ENCODE measurements at places on chromosomes 13 and 19.

GRCh38 chr19:18480006-18480691, 41.7 kb downstream of the ELL start:
- no peak for DNase-seq

GRCh38 chr19:5567970-5568407, 236 bp upstream of the TINCR start:
- DNase-seq, result no peak

DNA sequence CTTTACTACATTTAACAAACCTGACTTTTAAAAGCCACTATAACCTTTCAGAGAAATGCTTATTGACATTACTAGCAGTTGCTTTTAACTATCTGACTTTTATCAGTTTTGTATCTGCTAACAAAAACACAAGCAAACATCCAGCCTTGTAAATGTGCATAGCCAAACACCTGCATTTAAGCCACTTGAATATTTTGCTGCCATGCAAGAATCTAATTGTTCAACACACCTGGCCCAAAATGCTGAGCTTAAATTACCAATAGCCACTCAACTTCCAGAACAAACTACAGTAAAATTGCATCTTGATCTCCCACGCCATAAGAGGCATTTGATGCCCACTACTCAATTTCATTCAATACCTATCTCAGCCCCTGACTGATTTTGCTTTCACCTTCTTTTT, 9.3 kb downstream of the ZIC5 start:
- no peak for DNase-seq

GRCh38 chr13:79724348-79725103, 243.6 kb downstream of the NDFIP2 start:
- no peak for DNase-seq

DNA sequence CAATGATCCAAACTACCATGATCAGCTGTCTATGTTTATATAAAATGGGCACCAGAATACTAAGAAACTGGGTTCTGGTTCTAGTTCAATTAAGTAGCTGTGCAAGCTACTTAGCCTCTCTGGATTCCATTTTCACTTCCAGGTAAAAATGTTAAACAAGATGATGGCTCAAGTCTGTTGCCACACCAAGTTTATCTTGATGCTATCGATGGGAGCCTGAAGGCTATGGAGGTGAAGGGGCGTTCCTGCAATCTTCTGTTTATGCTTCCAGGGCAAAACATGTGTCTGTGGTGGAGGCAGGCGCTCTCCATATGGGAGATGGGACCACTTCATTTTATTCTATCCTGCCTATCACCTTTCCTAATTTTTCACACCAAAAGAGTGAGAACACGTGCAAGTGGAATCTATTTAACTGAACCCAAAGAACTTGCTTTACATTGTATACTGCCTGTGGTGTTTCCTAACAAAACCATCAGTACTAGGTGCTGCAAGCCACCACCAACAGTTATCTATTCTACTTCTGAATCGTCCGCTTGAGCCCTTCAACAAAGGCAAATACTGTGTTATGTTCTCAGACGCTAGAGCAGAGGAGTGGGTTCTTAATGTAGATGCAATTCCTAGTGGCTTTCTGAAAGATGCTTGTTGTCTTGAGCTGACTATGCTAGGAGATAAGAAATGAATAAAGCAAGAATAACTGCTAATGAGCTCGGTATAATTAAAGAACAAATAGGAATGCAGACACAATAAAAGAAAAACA, 70.9 kb downstream of the DOCK9 start:
- no peak for DNase-seq

DNA sequence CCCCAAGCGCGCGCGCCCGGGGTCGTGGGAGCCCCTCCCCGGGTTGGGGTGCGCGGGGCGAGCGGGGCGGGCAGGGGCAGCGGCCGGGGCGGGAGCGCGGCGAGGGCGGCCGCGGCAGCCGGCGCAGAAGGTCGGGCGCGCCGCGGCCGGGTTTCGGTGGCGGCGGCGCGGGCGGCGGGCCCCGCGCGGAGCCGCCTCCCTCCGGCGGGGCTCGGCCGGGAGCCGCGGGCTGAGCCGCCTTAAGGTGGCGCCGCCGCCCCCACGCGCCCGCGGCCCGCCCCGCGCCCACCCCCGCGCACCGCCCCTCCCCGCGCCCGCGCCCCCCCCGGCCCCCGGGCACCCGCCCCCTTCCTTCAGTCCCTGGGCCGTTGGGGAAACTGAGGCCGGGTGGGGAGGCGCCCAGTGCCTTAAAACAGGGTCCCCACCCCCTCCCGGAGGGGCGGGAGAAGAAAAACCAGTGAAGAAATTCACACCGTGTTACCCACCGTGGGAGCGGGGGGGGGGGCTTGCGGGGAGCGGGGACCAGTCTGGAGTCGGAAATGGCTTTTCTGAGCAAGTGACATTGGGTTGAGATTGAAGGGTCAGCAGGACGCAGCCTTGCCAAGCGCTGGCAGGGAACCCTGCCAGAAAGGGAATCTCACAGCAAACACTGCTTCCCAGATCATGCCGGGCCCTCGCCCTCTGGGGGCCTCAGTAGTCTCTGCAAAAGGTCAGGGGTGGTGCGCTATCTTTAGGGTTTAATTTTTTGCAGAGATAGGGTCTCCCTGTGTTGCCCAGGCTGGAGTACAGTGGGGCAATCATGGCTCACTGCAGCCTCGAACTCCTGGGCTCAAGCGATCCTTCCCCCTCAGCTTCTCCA, at the start of gene TLE2:
Gene TLE2, minus strand, starts transcription at position 216 of the 859 bp plus-strand sequence. CDS start 376 bp downstream, outside the sequence.
- DNase-seq, result no peak

DNA sequence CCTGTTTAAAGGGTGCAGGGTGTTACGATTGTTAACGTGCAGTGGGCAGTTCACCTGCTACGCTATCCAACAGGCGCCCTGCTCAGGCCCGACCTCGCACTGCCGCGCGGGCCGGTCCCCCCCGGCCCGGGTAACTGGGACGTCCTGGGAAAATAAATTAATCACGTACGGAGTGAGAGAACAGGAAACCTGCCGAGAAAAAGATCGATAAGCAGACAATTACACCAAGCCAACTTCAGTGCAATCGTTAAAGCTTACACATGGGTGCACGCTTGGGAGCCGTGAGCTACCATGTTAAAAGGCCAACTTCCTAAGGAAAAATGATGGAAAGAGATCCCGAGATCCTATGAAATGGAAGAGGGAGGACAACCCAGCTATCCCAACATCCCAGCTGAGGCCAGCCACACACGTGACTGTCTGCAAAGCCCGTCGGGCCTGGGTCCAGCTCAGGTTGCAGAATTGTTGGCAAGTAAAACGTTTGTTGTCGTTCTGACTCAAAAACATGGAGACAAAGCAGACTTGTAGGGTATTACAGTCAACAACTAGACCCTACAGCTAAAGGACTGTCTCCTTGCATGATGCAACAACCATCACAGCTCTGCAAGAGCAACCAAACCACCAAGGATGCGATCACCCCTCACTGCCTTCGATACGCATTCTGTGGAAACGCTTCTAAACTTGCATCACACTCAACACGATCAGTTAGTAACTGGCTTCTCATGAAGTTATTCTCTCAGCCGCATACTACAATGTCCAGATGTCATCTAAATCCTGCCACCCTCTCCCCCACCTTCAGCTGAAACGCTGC, 741 bp upstream of the TUBGCP3 start:
- no peak for DNase-seq

- DNase-seq, result no peak
These were observed 25.3 kb upstream of the SLC46A3 start for GRCh38 chr13:28744091-28744536.

DNA sequence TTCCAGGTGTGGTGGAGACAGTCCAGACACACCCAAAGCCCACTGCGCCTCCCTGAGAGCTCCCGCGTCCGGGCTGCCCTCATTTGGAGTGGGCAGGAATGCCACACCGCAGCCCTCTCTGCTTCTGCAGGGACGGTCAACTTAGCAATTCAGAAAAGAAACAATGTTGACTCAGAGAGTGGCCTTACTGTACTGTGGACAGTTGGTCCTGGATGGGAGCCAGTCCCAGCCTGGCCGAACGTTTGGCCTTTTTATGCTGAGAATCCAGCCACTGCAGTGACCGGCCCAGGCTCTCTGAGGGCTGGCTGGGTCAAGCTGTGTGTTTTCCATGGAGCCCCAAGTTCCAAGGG, 7.2 kb downstream of the GAS6 start:
- peak; percentile 40 for DNase-seq

DNA sequence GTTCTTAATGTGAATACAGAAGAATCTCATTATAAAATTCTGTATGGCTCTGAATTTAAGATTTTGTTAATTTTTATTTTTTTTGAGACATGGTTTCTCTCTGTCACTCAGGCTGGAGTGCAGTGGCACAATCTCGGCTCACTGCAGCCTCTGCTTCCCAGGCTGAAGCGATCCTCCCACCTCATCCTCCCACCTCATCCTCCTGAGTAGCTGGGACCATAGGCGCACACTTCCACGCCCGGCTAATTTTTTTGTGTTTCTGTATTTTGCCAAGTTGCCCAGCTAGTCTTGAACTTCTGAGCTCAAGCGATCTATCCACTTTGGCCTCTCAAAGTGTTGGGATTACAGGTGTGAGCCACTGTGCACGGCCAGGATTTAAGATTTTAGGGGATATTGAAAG, 14.3 kb downstream of the CYP2A7 start:
- DNase-seq, result no peak

GRCh38 chr19:35223862-35224505, 4.6 kb downstream of the FAM187B start:
- DNase-seq, result peak; percentile 47

GRCh38 chr19:45952686-45953505, 20.8 kb downstream of the NOVA2 start:
- DNase-seq, result no peak

DNA sequence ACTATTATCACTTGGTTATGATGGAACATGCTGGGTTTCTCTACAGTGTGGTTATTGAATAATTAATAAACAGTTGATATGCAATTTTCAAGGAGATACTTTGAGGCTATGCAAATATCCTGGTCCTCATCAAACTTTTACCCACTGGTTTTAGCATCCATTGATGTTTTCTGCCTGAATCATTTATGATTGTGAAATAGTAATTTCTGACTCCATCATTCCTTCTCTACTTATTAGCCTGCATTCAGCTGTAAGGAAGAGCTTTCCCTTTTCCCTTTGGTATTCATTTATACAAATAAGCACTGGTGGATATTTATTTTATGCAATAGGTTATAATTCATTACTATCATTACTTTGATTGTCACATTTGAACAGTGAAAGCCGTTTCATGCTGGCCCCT, 13.9 kb upstream of the DNAJC15 start:
- DNase-seq, result no peak
